ENCODE measurements at places on chromosomes 7 and 10. TPM values are rescaled to one million over a fixed set of nuclear protein-coding genes. Genes with fewer than 3 reads are reported as not detected.

AQP1 gene
- total RNA-seq = 254 TPM

CALML5 gene
- total RNA-seq = not detected

FAM237B gene
- total RNA-seq = not detected

GDF2 gene
- 0.26 TPM for total RNA-seq

LAMB4 gene
- 0.17 TPM for total RNA-seq

HYAL4 gene
- 0.41 TPM for total RNA-seq

SLC13A4 gene
- total RNA-seq = not detected

TUBB8 gene
- total RNA-seq = 0.11 TPM

FRA10AC1 gene
- 19.0 TPM for total RNA-seq

CUZD1 gene
- total RNA-seq = 0.29 TPM

CISD1 gene
- total RNA-seq = 151 TPM

NOS3 gene
- 21.4 TPM for total RNA-seq

OR6B1 gene
- total RNA-seq = not detected

GJD4 gene
- not detected for total RNA-seq

SLF2 gene
- total RNA-seq = 19.1 TPM

AGMO gene
- not detected for total RNA-seq

CYP3A5 gene
- 0.84 TPM for total RNA-seq

VWC2 gene
- total RNA-seq = 3.6 TPM

IL2RA gene
- 0.88 TPM for total RNA-seq
